Activated CD8-positive, alpha-beta memory T cell treated with anti-CD3 and anti-CD28 coated beads for 48 hours (primary cell): ENCODE measurements at places on chromosomes 16 and 17.

GRCh38 chr16:58337090-58337444, 42.2 kb upstream of the PRSS54 start:
- DNase-seq, result no peak

DNA sequence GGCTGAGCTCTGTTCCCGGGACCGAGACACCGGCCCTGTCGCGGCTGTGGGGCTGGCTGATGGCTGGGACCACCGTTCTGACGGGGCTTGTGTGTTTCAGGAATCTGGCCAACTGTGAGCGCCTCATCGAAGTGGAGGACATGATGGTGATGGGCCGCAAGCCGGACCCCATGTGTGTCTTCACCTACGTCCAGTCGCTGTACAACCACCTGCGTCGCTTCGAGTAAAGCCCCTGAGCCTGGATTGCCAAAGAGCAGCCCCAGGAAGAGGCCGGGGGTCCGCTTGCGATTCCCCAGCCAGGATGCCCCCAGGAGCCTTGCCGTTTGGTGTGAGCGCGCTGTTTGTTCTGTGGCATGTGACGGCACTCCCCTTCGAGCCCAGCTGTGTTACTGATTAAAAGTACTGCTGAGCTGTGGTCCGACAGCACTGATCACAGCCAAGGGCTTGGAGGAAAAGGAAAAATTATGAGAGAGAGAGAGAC, 23.0 kb downstream of the SMTNL2 start:
- DNase-seq, result no peak

DNA sequence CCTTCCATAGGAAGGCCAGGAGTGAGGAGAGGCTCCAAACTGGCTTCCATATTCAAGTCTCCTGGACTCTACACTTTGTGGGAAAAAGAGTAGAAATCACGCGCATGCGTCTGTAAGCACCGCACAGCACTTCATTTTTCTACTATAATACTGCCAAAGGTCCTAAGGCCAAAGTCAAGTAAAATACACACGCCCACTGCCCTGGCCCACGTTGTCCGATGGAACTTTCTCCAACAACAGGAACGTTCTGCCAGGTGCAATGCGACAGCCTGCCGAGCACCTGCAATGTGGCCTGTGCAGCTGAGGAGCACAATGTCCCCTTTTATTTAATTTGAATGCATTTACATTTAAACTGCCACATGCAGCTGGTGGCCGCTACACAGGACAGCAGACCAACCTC, 23.5 kb downstream of the DNASE1 start:
- DNase-seq, result no peak

DNA sequence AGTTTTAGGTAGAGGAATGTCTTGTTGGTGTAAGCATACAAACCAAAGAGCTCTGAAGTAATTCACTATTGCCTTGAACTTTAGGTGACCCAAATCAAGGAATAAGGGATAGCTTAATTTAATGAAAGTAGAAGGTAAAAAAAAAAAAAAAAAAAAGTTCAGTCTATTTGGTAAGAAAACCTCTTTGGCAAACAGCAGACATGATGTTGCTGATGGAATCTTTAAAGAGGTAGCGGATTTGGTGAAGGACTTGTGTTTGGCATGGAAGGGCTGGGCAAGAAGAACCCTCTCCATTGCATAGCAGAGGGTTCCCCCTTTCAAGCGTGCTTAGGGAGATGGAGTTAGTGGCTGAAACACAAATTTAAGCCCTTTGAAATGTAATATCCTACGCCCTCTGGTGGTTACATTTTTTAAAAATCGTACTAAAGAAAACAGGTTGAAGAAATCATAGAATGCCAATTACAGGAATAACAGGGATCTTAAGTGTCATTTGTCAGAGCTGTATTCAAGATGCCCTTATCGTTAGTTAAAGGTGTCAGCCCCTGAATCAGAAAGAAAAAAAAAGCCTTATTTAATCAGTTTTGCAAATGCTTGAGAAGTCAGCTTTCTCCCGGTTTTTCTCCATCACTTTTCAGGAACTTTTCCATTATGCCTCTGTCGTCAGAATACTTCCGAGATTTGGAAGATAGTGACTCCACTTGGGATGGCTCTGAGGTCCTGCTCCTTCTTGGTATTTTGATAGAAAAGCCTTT, 383.1 kb downstream of the KCNJ2 start:
- no peak for DNase-seq

DNA sequence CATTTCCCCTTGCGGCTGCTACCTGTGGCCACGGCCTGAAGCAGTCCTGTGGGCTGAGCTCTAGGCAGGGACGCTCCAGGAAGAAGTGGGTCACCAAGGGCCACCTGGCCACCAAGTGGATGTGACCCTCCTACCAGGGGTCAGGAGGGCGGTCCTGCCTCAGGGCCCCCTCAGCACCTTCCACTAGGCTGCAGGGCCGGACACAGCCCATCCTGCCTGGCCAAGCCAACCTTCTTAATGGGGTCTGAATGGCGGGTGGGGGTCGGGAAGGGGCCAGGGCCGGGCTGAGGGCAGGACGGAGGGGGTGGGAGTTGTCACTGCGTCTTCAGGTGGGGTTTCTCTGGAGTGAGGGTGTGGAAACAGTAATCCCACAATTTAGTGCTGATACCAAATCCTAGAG, 13.2 kb upstream of the MLKL start:
- no peak for DNase-seq

DNA sequence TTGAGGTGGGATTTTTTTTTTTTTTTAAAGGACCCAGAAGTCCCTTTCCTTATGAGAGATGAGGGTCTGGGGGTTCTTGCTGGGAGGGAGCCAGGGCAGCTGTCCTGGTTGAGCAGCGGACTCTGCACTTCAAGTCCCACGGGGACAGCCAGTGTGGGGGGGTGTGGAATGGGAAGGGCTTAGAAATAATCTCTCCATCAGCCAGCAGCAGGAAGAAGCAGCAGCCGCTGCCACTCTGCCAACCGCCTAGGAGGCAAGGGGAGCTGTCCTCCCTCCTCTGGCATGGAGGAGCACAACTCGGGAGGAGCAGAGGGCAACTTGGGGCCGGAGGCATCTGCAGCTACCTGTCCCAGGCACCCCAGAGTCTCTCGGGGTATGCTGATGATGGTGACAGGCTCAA, at the start of gene KCNG4:
KCNG4 (minus strand) TSS at position 104 of the 400 bp plus-strand sequence. CDS start 2,527 bp downstream, outside the sequence.
- no peak for DNase-seq

DNA sequence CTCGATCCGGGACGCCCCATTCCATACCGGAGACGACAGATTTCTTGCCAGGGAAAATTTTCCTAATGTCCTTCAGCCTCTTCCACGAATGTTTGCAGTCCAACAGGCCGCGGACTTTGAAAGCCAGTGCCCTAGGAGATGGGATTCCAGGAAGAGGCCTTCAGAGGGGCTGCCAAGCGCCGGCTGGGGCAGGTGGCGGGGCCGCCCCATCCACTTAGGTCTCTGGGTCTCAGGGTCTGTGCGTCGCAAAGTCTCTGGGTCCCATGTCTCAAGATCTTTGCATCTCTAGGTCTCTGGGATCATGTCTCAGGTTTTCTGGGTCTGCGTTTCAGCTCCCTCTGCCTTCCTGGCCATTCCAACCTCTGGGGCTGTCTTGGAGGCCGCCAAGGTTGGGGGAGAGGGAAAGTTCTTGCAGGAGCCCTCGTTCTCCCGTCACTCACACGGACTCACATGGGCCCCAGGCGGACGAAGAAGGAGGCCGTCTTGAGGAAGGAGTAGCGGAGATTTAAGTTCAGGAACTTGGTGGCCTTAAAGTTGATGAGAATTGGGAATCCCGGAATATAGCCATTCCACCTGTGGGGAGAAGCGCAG, 7.2 kb downstream of the ALOX12B start:
- DNase-seq, result no peak

GRCh38 chr17:35856603-35857002, 12.1 kb downstream of the HEATR9 start:
- DNase-seq, result no peak

DNA sequence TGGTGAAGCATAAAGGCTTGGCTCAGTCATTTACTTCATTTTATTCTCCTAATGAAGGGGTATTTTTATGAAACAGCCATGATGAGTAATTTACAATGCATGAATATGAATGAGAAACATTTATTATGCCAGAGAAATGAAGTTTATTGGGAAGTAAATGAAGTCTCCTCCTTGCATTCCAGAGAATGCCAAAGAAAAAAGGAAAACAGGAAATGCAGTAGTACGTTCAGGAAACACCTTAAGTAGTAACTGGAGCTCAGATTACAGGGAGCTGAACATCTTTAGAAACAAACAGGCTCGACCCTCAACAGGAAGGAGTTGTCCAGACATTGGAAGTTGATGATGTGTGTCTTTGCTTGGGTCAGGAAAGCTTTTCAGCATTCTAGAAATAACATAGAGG, 4.6 kb downstream of the KRT34 start:
- DNase-seq, result no peak

- DNase-seq, result no peak
Measured at GRCh38 chr17:41836550-41837196, 641 bp upstream of the NT5C3B start.

DNA sequence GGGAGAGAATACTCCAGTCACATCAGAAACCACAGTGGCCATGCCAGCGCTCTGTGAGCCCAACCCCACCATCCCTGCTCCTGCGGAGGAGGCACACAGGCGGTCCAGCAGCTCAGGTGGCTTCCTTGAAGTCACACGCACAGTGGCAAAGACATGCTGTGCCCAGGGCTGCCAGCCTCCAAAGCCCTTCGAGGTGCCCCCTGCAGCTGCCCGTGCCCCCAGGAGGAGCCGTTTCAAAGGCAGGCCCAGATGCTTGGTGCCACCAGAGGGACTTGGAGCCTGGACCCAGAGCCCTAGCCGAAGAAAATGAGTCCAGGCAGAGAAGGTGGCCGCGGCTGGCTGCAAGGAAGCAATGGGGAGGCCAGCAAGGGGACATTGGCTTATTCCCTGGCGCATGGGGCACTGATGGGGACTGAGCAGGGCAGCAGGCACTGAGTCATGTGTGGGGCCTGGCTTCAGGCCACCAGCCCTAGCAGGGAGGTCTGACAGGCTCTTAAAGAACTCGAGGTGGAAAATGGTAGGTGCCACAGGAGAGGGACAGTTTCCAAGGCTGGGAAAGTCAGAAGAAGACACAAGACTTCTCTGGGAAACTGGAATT, 17.2 kb upstream of the CACNG1 start:
- DNase-seq, result no peak

DNA sequence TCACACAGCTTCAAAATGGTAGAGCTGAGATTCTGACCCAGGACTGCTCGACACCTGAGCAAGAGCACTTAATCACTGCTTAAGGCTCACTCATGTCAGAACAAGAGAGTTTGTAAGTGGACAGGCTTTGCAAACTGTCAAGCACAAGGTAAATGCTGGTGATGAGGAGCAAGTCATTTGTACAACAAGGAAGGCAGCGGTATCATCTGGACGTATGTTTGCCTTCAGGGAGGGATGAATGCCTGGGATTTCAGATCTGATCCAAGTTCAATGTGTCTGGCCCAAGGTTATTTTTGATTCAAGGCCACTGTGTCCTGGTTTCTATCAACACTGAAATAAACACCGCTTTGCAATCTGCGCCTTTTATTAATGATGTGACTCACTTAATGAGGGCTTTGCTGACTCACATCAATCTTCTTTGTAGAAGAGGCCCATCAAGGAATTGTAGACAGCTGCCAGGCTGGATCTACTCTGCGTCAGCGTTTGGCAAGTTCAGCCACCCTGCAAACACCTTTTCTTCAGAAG, 174.4 kb upstream of the HS3ST3A1 start:
- no peak for DNase-seq

GRCh38 chr17:51010173-51010675, 110.4 kb downstream of the SPAG9 start:
- no peak for DNase-seq

DNA sequence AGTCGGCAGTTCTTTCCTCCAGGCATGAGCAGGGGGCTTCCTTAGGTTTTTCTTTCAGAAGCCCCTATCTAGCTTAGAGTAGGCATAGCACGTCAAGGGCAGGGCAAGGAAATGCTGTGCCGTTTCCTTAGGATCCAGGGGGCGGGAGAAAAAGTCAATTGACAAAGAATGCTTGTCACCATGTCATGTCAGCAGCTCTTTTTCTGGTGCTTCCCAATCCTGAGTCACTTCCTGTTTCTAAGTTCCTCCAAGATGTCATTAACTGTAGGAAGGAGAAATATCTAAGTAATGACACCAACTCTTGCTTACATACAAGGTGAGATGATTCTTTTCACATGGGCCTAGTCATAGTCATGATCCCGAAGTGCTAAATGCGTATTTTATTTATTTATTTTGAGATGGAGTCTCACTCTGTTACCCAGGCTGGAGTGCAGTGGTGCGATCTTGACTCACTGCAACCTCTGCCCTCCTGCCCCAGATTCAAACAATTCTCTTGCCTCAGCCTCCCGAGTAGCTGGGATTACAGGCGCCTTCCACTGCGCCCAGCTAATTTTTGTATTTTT, 35.2 kb downstream of the GJC1 start:
- DNase-seq, result no peak

DNA sequence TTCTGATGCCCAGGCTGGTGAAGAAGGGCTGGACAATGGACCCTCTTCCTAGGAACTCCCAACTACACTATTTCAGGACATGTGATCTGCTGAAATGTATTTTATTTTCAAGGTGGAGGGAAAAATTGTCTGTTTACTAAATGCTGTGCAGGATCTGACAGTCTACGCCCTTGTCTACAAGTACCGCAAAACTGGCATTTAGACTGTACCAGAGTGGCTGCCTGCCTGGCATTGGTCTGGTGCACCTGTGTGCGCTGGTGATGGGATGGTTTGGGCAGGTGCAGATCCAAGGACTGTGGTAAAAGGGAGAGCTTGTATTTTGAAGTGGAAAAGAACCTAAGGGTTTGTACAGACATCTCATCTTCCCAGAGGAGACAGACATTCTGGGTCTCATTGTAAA, 79.7 kb downstream of the AIPL1 start:
- no peak for DNase-seq

DNA sequence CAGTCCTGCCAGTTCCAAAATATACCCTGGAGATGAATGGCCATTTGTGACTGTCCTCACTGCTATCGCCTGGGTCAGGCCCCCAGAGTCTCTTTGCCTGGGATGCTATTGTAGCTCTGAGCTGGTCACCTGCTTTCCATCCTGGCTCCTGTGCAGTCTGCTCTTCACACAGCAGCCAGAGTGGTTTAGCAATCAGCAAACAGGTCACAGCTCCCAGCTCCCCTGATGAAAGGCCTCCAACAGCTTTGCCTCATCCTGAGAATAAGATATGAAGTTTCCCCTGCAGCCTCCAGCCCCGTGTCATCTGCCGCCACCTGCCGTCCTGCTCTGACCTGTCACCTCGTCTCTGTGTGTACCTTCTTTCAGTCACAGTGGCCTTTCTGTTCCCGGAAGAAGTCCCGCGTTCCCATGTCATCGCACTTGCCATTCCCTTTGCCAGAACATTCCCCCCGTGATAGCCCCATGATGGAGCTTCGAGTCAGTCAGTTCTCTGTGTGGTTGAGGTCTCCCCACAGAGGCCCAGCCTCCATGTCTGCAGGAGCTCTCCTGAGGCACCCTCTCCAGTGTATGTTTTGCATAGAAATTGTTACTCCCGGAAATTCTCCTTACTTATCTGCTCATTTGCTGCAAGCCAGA, 281.5 kb downstream of the SNX29 start:
- DNase-seq, result no peak

DNA sequence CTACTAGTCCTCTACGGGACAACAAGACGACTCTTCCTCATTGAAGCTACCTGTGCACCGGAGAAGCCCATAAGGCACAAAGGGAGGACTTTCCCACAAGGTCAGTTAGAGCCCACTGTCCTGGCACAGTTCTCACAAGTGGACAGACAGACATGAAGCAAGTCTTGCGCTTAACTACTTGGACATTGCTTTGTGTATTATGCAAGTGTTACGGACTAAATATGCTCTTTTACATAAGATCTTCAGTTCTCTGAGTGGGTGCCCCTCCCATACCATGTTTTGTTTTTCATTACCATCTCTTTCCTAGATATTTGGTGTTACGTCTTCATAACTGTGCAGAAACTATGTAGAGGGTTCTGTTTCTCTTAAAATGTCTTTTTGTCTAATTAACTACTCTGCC, 18.1 kb downstream of the ANKRD40CL start:
- no peak for DNase-seq
